ENCODE measurements at places on chromosomes 7 and 10.

DNA sequence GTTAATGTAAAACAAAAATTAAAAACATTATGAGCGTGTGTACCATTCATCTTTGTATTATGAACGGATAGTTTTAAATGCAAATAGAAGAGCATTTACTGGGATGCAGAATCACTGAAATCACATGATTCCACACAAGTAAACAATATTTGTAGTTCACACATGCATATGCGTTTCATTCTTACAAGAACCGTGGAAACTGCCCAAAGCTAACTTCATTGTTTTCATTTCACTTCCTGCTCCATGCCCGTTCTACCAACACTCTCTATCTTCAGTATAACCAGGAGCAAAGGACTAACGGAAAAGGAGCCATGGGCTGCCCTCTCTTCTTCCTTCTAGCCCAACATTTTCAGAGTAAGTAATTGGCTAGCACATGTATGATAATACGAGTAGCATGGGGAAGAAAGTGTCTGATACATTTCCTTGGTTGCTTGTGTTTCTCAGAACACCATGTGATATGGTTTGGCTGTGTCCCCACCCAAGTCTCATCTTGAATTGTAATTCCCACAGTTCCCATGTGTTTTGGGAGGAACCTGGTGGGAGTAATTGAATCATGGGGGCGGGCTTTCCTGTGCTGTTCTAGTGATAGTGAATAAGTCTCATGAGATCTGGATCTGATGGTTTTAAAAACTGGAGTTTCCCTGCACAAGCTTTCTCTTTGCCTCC, 38.8 kb downstream of the ZNF783 start:
- DNase-seq, result no peak

DNA sequence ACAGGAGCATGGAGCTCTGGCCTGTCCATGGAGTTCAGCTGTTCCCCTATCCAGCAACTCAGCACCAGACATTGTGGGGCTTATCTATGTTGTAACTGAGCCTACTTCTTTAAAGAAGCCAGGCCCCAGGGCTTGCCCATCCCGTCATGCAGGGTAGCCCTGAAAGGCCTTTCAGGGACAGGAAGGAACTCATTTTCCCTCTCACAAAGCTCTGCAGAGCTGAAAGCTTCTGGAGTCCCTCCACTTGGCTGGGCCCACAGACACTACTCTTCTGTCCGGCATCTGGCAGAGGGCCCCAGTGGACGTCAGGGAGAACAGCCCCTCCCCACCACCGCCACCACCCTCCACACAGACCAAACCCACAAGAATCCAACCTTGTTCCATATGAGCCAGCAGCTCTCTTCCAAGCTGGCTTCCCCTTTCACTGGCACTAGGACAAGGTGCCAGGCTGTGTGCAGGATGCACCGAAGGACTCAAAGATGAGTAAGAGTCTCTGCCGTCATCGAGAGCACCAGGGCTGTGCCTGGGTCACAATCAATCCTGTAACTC, 33.1 kb downstream of the DENND2A start:
- DNase-seq, result no peak

- no peak for DNase-seq
Observed at GRCh38 chr7:70325509-70326101, 727.3 kb downstream of the AUTS2 start.

GRCh38 chr10:77319557-77319956, 318.1 kb downstream of the KCNMA1 start:
- DNase-seq, result no peak

DNA sequence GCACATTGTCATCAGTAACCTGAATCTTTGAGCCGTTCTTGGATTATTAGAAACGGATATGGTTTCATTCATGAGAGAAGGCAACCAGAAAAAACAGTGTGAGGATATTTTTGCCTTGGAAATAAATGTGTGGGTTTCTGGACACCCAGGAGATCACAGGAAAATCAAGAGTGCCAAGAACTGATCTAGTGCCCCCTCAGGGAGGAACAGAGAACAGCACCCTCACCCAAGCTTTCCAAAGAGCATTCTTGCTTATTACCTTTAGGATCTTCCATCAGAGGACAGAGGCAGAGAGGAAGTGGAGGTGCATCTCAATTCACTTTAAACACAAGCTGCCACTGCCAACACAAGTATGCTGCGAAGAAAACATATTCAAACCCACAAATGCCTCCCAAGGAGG, 851.5 kb upstream of the COBL start:
- no peak for DNase-seq

DNA sequence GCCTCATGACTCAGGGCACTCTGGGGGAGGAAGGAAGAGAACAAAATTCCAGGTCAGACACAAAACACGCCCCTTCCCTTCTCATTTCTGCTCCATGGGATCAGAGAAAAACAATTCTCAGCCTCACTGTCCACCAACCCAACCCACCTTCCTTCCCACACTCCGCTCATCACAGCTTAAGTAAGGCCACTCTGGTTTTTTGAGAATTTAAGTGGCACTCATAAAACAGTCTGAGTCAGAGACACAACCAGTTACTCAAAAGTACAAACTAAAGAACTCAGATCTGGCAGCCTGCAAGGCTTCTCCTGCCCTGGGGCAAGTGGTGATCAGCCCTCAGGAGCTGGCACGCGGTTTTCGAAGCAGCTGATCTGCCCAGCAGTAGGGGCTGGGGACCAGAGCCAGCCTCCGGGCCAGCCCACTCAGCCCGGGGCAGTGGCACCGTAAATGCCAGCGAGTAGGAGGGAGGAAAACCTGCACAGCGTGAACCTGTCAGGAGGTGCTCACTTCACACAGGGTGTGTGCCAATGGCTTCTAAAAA, 39.1 kb upstream of the ABLIM1 start:
- DNase-seq, result no peak

GRCh38 chr7:39539816-39540215, 26.4 kb upstream of the YAE1 start:
- DNase-seq, result no peak

GRCh38 chr10:102919992-102920739, 2.1 kb downstream of the CNNM2 start:
- DNase-seq, result no peak

DNA sequence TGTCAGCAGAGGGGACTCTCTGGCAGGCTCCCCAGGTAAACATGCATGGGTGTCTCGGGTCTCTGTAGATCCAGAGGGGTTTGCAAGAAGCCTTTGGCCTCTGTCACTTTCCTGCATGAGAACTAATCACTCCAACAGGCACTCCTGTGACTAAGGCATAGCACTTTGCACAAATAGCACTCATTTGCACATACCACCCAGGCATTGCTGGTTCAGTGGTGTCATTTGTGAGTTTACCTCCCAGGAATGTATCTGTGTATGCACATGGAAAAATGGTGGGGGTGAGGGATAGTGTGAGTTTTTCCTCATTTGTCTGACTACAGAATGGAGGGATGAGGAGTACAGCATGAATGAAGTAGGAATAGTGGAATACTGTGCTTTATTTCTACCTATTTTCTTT, 39.5 kb downstream of the CNNM1 start:
- DNase-seq, result no peak

DNA sequence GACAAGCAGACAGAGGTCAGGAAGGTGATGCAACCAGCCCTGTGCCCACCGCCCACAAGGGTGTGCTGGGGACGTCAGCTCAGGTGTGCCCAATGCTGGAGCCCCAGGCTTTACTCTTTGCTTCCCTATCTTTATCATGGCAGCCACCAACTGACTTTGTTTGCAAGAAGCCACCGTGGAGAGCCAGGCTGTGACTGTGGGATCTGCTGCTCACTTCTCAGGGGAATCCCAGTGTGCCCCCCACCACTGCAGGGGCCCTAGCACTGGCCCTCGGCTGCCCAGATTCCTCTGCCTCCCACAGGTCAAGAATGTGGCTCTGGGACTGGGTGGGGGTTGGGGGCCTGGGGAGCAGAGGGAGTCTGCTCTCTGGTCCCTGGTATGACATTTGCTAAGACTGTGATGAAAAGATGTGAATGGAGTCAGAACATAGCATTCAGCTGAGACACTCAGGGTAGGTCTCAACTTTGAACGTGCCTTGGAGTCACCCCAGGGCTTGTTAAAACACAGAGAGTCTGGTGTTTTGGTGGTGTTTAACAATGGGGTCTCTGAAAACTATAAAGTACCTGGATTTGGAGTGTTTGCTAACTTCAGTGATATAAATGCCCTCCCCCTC, 47.3 kb downstream of the ARHGAP22 start:
- no peak for DNase-seq

DNA sequence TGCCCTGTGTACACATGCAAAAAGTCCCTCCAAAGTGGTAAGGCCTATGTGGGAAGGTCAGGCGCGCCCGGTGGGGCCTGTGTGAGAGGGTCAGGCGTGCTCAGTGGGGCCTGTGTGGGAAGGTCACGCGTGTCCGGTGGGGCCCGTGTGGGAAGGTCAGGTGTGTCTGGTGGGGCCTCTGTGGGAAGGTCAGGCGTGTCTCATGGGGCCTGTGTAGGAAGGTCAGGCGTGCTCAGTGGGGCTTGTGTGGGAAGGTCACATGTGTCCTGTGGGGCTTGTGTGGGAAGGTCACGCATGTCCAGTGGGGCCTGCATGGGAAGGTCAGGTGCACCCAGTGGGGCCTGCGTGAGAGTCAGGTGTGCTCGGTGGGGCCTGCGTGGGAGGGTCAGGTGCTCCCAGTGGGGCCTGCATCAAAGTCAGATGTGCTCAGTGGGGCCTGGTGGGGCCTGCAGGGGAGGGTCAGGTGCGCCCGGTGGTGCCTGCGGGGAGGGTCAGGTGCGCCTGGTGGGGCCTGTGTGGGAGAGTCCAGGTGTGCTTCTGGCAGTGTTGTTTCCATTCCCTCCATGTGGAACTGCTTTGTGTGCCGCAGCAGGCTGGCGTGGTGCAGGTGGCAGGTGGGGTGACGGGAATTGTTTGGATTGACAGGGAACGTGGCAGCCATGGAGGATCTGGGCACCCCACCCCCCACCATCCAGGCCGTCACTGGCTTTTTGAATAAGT, 15.4 kb downstream of the LRRC27 start:
- no peak for DNase-seq

GRCh38 chr7:37786741-37787569, 61.4 kb upstream of the NME8 start:
- no peak for DNase-seq

DNA sequence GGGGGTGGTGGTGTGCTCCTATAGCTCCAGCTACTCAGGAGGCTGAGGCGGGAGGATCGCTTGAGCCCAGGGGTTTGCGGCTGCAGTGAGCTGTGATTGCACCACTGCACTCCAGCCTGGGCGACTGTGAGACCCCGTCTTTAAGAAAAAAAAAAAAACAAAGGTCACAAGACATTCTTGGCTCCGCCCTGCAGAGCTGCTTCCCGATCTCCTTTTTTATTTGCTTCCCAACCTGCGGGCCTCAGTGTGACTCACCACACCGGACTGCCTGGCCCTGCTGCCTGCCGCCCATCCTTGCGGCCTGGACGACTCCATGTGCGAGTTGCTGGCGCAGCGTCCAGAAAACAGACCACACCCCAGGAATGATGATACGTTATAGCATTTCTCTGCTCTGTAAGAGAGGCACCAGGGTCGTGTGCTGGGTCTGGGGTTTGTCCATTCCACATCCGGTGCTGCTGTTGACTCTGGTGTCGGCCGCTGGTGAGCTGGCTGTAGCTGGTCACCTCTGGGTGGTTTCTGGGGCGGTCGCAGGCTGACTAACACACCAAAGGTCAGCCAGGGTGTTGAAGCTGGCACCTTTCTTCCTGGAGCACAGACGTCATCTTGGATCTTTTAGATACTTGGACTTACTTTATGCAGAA, 123.6 kb downstream of the TCF7L2 start:
- DNase-seq, result no peak

- no peak for DNase-seq
Observed at GRCh38 chr10:133258066-133258817, 18.4 kb downstream of the ADAM8 start.

- DNase-seq, result no peak
Observed at GRCh38 chr10:51596695-51597094, 102.7 kb downstream of the CSTF2T start.

GRCh38 chr7:54960517-54960916, 58.3 kb upstream of the EGFR start:
- DNase-seq, result no peak

DNA sequence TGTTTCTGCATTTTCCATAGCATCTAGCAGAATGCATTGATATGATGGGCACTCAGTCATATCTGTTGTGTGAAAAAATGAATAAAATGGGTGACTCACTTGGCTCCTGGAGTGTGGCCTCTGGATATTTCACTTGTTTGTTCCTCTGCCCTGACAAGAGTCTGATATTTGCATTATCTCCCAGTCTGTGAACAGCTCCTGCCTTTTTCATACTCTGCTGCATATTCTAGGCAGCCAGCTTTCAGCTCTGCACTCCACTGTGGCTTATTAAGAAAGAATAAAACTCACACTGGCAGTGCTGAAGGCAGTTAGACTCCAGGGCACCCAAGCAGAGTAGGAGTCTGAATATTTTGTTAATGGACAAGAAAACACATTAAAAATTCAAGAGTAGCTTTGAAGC, 623.9 kb downstream of the SORCS1 start:
- no peak for DNase-seq

DNA sequence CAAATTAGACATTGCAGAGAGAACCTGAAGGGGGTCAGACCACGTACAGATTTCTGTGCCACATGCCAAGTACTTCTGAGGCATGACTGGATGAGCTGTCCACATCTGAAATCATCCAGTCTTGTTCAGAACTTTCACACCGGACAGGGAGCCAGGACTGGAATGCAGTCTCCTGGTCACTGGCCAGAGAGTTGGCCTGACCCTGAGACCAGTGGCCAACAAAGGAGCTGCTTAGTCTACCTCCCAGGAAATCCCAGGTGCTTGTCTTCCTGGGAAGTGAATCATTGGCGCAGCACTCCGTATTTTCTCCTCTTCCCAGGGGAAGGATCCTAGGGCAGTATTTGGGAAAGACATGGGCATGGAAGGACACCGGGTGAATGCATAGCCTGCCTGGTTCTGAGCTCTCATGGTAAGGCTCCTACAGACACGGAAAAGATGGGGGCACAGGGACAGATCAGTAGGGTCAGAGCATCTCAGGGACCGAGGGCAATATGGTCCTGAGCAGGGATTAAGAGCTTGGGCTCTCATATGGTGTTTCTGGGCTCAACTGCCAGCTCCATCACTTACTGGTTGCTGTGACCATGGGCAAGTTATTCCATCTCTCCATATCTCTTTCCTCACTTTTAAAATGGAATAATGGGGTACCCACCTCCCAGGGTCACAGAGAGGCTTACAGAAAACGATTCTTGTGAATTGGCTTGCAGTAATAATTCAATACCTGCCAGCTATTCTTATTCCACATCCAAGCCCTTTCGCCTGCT, 1.3 kb upstream of the SCD start:
- DNase-seq, result no peak

DNA sequence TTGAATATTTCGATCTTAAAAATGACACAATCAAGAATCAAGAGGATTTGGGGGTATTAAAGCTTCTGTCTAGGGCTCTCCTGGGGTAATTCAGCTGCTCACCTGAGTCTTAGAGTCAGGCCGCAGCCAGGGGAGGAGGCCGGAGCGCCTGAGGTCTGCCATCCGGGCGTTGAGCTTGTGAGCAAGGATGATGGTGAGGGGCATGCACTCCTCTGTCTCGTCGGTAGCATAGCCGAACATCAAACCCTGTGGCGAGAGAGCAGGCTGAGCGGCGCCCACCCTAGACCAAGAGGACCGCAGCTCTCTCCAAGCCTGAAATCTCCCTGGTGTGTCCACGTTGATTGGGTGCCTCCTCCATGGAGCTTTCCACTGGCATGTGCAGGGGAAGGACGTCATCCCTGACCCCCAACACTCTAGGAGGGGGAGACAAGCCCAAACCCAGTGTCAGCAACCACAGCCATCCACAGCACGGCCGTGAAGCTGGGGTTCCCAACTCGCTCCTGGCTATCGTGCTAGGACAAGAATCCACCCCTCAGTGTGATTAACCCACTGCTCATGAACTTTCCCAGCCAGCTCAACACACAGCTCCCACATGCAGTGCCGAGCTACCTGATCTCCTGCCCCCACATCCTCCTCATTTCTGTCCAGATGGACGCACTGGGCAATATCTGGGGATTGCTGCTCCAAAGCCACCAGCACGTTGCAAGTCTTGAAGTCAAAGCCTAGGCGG, 9.2 kb downstream of the MAT1A start:
- no peak for DNase-seq
